M059J (cell line): ENCODE measurements at places on chromosomes 5 and 9. TPM values are rescaled to one million over a fixed set of nuclear protein-coding genes. Genes with fewer than 3 reads are reported as not detected.

MARVELD2 gene
- 4.1 and 5.7 TPM in 2 replicates for total RNA-seq

ASPN gene
- total RNA-seq: 0.07 TPM in 1 of 2 replicates, not detected in the other

PCDHB9 gene
- 1.6 and 9.3 TPM in 2 replicates for total RNA-seq

FAXDC2 gene
- 3.4 and 5.5 TPM in 2 replicates for total RNA-seq

ZNF608 gene
- 14.2 and 18.0 TPM in 2 replicates for total RNA-seq

MORN5 gene
- not detected in 2 replicates for total RNA-seq

APBA1 gene
- total RNA-seq: 0.69 and 1.2 TPM in 2 replicates

SNX30 gene
- total RNA-seq: 5.7 and 11.0 TPM in 2 replicates

PGGT1B gene
- 14.9 and 20.6 TPM in 2 replicates for total RNA-seq

SLC36A2 gene
- total RNA-seq: not detected in 2 replicates

DPYSL3 gene
- total RNA-seq: 70.7 and 88.2 TPM in 2 replicates

PCDHA10 gene
- not detected in 2 replicates for total RNA-seq

PCDHGA8 gene
- total RNA-seq: 0.07 TPM in 1 of 2 replicates, not detected in the other

TOMM5 gene
- 307 and 320 TPM in 2 replicates for total RNA-seq

LIX1 gene
- total RNA-seq: not detected in 2 replicates

GKAP1 gene
- total RNA-seq: 4.6 and 9.6 TPM in 2 replicates

SLC45A2 gene
- total RNA-seq: not detected in 2 replicates

HTR4 gene
- not detected in 2 replicates for total RNA-seq

TUSC1 gene
- total RNA-seq: 29.0 and 41.1 TPM in 2 replicates

AGXT2 gene
- 0.07 TPM in 1 of 2 replicates, not detected in the other for total RNA-seq

NTNG2 gene
- total RNA-seq: 0.39 and 0.49 TPM in 2 replicates

CCDC171 gene
- total RNA-seq: 0.66 and 1.8 TPM in 2 replicates

BTNL3 gene
- not detected in 2 replicates for total RNA-seq

LMX1B gene
- total RNA-seq: 0.02 TPM in 1 of 2 replicates, not detected in the other

IRX1 gene
- total RNA-seq: 9.3 and 23.8 TPM in 2 replicates

FCN2 gene
- total RNA-seq: not detected in 2 replicates
